PC-3 (cell line): ENCODE measurements at places on chromosomes 12 and 14. TPM values are rescaled to one million over a fixed set of nuclear protein-coding genes. Genes with fewer than 3 reads are reported as not detected.

The FGF23 gene
- total RNA-seq, result not detected in 2 replicates

The IFNG-AS1 gene
- not detected in 2 replicates for total RNA-seq

The TAS2R8 gene
- total RNA-seq, result not detected in 2 replicates

The TOMM20L gene
- not detected in 2 replicates for total RNA-seq

The MGAT4C gene
- total RNA-seq, result not detected in 2 replicates

The NRIP2 gene
- not detected in 2 replicates for total RNA-seq

The KRT8 gene
- total RNA-seq, result 719 and 1,028 TPM in 2 replicates

The TAS2R30 gene
- total RNA-seq, result 0.66 and 2.0 TPM in 2 replicates

The ABCC9 gene
- 0.23 and 0.33 TPM in 2 replicates for total RNA-seq

The PROX2 gene
- total RNA-seq, result not detected in 2 replicates

The TAS2R10 gene
- total RNA-seq, result 0.44 and 0.58 TPM in 2 replicates

The RHEBL1 gene
- 4.2 and 5.0 TPM in 2 replicates for total RNA-seq

The RABGGTA gene
- 39.2 and 51.5 TPM in 2 replicates for total RNA-seq

The KRT4 gene
- total RNA-seq, result 20.7 and 23.0 TPM in 2 replicates

The ENDOU gene
- total RNA-seq, result not detected in 2 replicates
